Osteoblast (primary cell): ENCODE measurements at places on chromosomes 13 and 19. TPM values are rescaled to one million over a fixed set of nuclear protein-coding genes. Genes with fewer than 3 reads are reported as not detected.

DNA sequence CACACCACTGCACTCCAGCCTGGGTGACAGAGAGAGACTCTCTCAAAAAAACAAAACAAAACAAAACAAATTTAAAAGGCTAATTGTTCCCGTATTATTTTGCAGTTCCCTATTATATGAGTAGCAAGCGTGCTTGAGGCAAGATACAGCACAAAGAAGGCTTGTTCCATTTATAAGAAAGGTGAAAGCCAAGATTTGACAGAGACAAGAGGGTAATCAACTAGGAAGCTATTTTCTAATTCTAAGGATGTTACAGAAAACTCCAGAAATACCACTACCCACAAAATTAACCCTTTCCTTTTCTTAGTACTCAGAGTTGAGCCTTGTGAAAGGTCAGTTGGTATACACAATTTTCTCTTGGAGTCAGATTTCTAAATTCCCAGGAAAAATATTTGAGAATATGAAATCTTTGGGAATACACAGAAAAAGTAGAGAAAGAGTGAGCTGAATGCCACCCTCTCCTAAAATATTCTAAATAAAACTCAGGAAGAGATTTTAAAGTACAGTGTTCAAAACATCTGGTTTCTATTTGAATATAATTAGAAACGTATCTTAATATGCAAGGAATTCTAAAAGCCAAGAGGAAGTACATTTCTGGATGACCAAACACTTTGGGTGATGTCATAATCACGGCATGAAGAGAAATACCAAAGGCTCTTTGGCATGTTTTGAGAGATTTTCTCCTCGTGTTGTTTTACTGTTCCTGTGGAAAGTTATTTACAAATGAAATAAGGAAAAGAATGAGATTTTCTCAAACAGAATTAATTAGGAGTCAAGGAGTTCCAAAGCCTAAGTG, 63.0 kb upstream of the FLT1 start:
- DNase-seq: peak; percentile 89

DNA sequence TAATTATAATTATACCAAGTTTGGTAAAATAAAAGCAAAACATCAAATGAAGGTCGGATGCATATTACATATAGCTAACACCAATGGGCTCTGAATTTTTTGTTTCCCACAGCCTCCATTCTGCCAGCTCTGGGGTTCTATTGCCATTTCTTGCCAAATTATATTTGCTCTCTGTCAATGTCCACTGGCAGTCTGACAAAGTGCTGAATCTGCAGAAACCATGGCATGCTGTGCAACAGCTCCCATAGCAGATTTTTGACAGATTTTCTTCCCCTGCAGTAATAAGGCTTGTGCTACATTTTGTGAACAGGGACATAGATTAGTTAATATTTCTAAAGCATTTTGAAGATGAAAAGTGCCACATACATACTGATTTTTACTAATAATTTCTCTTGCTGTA, 1102.1 kb downstream of the DIAPH3 start:
- DNase-seq: no peak

GRCh38 chr13:112741835-112742570, 52.2 kb downstream of the ATP11A start:
- peak; percentile 31 for DNase-seq

- DNase-seq: no peak
Measured at GRCh38 chr13:48842316-48842715, 133.4 kb upstream of the FNDC3A start.

DNA sequence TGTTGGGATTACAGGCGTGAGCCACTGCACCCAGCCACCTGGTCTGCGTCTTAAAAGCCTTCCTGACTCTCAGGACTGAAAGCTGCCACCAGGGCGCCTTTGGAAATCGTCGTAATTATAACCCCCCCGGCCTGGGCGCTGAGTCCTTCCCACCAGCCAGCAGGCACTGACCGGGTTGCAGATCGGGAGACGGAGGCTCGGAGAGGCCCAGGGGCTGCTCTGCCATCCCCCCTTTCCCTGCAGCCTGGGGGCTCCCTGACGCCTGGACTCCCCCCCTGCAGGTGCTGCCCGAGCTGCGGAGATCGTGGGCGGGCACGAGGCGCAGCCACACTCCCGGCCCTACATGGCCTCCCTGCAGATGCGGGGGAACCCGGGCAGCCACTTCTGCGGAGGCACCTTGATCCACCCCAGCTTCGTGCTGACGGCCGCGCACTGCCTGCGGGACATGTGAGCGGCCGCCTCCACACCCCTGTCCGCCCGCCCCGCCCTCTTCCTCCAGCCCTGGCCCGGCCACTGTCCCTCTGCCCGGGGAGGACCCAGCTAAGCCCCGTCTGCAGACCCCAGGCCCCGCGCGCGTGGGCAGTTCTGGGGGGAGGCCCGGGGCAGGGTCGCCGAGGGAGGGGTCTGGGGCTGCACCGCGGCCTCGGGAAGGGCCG, 2.5 kb downstream of the PRTN3 start:
- no peak for DNase-seq

DNA sequence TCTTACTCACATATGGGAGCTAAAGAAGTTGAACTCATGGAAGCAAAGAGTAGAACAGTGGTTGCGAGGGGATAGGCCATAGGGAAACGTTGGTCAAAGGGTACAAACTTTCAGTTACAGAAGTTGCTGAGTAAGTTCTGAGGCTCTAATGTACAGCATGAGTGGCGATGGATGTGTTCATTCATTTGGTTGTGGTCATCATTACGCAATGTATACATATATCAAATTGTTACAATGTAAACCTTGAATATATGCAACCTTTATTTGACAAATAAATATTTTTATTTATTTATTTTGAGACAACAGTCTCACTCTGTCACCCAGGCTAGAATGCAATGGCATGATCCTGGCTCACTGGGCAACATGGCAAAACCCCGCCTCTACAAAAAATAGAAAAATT, 38.7 kb downstream of the ZIC5 start:
- DNase-seq: no peak

Gene GRIK5
- under 0.01 TPM in 2 replicates for total RNA-seq

GRCh38 chr19:44735011-44735410, 13.5 kb upstream of the BCL3 start:
- no peak for DNase-seq

GRCh38 chr13:67827992-67828391, 597.9 kb upstream of the PCDH9 start:
- no peak for DNase-seq

- no peak for DNase-seq
Measured at GRCh38 chr13:40640202-40640601, 26.2 kb downstream of the FOXO1 start.

- DNase-seq: no peak
Measured at GRCh38 chr13:60078226-60078625, 85.5 kb downstream of the DIAPH3 start.

Gene NANOS3
- 0.59 TPM in 1 of 2 replicates, not detected in the other for total RNA-seq

GRCh38 chr19:11534538-11534937, 4.1 kb upstream of the CNN1 start:
- no peak for DNase-seq

- DNase-seq: no peak
Measured at GRCh38 chr13:80712026-80712425, 371.1 kb upstream of the SPRY2 start.

- DNase-seq: no peak
Measured at GRCh38 chr19:1276628-1277022, 1.3 kb downstream of the FAM174C start.

Gene NDUFB7
- 219 and 227 TPM in 2 replicates for total RNA-seq

DNA sequence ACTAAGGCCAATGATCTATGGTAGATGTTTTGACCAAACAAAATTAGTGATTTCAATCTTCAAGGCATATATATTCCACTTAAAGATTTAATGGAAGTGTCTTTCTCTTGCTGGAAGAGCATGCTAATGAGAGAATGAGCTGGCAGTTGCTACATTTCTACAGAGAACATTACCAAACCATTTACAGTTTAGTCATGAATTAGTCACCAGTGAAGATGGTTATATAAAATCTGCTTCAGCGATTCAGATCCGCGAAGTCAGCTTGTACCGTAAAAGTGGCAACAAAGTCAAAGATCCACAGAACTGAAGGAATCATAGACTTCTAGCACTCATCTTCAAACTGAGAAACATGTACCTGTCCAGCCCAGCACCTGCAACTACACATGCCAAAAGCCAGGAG, 156.3 kb downstream of the SLITRK5 start:
- no peak for DNase-seq

Gene GGN
- total RNA-seq: 0.29 and 0.36 TPM in 2 replicates

Gene IRGC
- not detected in 2 replicates for total RNA-seq

Gene POU4F1
- total RNA-seq: not detected in 2 replicates

Gene PSG3
- not detected in 2 replicates for total RNA-seq

GRCh38 chr19:51551673-51552432, 19.2 kb upstream of the ZNF175 start:
- peak; percentile 9 for DNase-seq

DNA sequence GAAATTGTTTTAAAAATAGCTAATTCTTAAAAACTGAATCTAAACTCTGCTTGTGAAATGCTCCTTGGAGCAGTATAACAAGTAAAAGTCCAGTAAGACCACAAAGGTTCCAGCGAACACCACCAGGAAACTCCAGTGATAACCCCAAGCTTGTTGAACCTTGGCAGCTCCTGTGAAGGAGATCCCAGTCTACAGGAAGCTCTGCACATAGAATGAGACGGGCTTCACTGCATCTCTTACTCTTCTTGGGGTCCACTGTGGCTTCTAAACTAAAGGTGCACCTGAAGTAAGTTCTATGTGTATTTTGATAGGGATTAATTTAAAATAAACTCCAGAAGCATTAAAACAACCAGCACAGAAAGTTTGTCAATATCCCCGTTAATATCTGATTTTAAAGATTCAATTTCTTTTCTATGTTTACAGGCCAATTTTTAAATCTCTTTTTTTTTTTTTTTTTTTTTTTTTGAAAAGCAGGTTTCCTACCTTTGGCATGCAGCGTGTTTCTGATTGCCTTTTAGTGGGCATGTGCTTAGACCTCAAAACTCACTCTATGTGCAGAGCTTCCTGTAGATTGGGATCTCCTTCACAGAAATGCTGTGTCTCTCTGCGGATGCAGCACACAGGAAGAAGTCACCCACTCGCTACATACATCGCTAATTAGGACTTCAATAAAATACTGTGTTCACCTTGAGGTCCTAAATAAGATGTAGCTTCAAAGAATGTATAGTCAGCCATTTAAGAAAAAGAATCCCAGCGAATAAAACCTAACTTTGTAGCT, 508.5 kb downstream of the KLF12 start:
- no peak for DNase-seq

Gene DEDD2
- 19.9 and 26.2 TPM in 2 replicates for total RNA-seq

Gene ENOX1
- total RNA-seq: 5.4 and 7.1 TPM in 2 replicates

- DNase-seq: peak; percentile 73
Measured at GRCh38 chr13:21478881-21479808, 20.0 kb upstream of the ZDHHC20 start.

DNA sequence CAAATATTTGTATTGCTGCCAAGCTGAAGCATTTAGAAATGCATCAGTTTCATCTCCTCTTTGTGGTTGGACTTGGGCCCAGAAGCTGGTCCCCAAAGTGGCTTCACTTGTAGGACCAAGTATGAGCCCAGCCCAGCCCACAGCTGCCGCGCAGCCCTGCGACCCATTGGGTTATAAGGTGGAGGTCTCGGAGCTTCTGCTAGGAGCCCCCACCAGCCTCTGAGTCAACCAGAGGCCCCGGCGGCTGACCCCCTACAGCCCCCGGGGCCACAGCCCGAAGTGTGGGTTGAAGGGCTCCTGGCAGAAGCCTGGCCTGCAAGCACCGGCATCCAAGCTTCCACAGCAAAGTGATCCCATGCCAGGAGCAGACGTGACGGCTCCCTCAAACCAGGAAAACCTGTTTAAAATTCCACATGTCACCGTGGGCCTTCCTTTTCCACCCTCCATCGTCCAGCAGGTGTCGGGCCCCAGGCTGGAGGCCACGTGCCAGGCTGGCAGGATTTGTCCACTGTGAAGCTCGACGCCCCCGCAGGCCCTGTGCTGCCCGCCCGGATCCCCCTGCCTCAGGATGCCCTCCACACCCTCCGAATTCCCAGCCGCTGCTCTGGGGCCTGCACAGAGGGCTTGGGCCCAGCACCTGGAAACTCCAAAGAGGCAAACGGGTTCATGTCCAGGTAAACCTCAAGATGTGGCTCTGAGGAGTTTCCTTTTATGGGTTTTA, 54.7 kb downstream of the C13orf46 start:
- no peak for DNase-seq
